ENCODE measurements at places on chromosomes 3 and 15. TPM values are rescaled to one million over a fixed set of nuclear protein-coding genes. Genes with fewer than 3 reads are reported as not detected.

Gene DYNLT2B
- 13.6 TPM for total RNA-seq

Gene ZNF860
- 7.1 TPM for total RNA-seq

DNA sequence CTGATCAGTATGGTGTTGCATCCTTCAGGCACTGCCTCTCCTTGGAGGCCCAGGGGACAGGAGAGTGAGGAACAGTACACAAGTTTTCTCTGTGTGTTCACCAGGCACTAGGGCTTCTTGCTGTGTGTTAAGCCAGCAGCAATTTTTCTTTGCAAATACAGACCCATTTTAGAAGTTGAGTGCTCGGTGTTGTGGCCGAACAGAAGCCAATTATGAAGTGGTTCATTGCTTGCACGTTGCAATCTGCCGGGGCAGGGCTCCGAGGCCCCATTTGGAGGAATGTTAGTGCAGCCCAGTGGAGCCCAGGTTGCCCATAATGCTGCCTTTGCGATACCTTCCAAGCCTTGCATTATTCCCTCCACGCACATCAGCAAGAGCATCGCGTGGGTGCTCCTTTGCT is 51.0 kb downstream of the EPHB1 start:
- no peak for DNase-seq
- H3K4me3 ChIP-seq, result no peak overlapping the region
- H3K4me1 ChIP-seq, result peaks cover 13% of the 10 kb centered on the region
- no peaks in the 10 kb centered on the region for H3K36me3 ChIP-seq

Gene GALNT15
- total RNA-seq, result 0.17 TPM
